ENCODE measurements at places on chromosomes 4 and X. TPM values are rescaled to one million over a fixed set of nuclear protein-coding genes. Genes with fewer than 3 reads are reported as not detected.

DNA sequence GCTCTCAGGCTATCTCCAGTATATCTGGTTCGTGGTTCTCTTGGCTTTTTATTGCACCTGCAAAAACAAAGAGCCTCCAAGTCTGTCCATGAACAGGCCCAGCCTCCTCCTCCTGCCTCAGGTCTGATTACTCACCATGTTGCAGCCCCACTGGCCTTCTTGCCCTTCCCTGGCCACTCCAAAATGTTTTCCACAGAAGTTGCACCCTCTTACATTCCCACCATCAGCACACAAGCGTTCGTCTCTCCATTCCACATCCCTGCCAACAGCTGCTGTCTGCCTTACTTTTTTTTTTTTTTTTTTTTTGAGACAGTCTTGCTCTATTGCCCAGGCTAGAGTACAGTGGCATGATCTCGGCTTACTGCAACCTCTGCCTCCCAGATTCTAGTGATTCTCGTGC, 86.7 kb downstream of the RFC1 start:
- no peak for DNase-seq

DNA sequence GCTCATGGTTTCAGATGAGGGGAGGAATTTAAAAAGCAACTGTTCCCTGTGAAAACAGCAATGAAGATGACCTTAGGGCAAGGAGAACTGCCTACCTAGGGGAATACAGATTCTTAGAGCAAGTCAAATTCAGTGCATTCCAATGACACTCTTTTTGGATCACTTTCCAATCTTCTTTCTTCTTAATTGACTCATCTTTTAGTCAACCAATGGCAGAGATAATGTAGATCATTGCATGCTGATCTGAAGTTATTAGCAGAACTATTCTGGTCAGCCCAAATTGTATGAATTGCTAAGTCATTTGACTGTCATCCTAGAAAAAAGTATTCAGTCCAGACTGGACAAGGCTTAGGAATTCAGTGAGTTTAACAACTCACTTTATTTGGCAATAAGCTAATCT, 12.6 kb upstream of the NR3C2 start:
- peak; percentile 10 for DNase-seq

- no peak for DNase-seq
Observed at GRCh38 chr4:99855678-99856077, 38.5 kb downstream of the LAMTOR3 start.

DNA sequence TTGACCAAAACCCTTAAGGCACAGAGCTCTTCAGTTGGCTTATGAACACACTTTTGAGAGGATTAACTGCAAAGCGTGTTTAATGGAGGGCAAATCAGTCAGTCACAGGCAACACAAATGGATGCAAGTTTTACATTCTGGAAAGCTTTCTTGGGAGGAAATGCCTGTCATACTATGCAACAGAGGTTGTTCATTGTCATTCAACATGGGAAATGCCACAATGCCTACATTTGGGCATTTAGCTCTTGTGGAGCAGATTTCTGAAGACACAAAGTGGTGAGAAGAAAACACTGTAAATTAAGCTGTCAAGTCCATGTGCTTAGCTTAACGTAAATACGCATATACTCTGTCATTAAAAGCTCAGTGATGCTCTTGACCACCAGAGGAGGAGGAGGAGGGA, 41.1 kb downstream of the CBLL2 start:
- DNase-seq = no peak

DNA sequence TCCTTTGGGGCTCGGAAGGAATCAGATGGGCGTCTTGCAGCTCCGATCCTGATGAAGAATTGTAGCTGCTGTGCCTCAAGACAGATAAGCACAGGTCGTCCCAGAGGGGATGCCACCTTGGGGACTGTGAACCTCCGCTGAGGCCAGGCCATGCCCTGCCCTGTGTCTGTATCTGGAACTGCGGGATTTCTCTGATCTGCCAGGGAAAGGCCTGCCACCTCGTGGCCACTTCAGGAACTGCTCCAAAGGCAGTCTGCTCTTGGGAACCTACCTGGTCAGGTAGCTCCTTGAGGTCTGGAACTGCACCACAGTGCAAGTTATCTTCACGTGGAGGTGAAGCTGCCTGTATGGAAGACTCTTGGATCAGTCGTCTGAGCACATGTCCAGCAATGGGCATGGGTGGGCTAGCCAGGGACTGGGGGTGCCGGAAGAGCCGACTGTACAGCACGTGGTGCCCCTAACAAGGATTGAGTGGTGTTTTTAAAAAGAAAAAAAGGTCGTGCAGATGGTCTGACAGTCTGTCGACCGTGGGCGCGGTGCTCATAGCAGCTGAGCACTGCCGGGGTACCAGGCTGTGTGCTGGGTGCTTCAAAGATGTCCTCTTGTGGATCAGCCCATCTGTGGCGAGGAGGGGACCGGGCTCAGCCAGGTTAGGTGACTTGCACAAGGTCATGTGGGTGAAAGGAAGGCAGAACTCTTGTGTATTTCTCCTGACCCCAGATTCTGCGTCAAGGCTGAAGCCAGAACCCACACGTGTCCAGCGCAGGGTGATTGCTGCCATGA, 3.1 kb upstream of the GRPEL1 start:
- DNase-seq = peak; percentile 43

GRCh38 chr4:148618856-148619255, 176.6 kb upstream of the NR3C2 start:
- peak; percentile 77 for DNase-seq

GRCh38 chr4:7829652-7830580, 109.7 kb downstream of the AFAP1 start:
- DNase-seq = no peak

DNA sequence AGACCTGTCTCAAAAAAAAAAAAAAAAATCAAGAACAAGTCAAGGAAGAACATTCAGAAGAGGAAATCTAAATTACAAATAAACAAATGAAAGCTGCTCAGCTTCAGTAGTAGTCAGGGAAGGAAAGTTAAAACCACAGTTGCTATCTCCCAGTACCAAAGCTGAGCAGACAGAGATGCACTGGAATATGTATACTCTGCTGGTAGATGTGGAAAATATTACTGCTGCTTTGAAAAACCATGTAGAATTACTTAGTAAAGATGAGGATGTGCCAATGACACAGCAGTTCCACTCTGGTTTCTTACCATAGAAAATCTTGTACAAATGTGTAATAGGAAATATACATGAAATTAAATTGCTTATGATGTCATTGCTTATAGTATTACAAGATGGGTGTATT, 25.1 kb upstream of the PRKX start:
- no peak for DNase-seq

DNA sequence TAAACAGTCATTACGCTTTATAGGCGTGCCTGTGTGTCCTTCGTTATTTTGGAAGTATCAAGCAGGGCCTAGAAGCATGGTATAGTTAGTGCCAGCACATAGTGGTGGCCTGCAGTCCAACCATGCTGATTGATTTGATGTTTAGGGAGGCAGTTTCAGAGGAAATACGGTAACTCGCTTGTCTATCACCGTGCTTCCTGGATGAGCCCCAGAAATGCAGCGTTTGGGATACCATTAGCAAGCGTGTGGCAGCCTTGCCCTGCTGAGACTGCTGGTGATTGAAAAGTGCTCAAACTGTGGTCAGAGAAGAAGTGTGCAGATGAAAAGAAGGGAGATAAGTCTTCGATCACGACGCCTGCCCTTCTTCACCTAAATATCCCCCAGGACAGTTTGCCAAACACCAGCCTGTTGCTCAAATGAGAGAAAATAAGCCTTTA, 158.4 kb downstream of the CHIC2 start:
- DNase-seq = peak; percentile 70

DNA sequence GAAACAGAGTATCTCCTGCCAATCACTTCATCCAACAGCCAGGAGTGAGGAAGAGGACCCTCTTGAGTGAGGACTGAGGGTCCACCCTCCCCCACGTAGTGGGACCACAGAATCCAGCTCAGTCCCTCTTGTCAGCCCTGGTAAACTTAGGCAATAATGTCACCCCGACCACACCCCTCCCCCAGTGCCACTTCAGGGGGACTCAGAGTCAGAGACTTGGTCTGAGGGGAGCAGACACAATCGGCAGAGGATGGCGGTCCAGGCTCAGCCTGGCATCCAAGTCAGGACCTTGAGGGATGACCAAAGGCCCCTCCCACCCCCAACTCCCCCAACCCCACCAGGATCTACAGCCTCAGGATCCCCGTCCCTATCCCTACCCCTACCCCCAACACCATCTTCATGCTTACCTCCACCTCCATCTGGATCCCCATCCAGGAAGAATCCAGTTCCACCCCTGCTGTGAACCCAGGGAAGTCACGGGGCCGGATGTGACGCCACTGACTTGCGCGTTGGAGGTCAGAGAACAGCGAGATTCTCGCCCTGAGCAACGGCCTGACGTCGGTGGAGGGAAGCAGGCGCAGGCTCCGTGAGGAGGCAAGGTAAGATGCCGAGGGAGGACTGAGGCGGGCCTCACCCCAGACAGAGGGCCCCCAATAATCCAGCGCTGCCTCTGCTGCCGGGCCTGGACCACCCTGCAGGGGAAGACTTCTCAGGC, at the start of the genes CSAG1 and MAGEA12:
Gene CSAG1 (minus strand): TSS at position 461 of the 715 bp plus-strand sequence. CDS start 1,261 bp downstream, outside the sequence.
Gene MAGEA12 (plus strand): TSS at position 497 of the 715 bp plus-strand sequence. CDS start 2,405 bp downstream, outside the sequence.
- DNase-seq = peak; percentile 84

GRCh38 chrX:352181-352580, 33.6 kb upstream of the GTPBP6 start:
- no peak for DNase-seq

- no peak for DNase-seq
Observed at GRCh38 chr4:154158361-154159155, 333.0 kb downstream of the DCHS2 start.

GRCh38 chr4:124282301-124282898, 430.1 kb downstream of the ANKRD50 start:
- DNase-seq = no peak

DNA sequence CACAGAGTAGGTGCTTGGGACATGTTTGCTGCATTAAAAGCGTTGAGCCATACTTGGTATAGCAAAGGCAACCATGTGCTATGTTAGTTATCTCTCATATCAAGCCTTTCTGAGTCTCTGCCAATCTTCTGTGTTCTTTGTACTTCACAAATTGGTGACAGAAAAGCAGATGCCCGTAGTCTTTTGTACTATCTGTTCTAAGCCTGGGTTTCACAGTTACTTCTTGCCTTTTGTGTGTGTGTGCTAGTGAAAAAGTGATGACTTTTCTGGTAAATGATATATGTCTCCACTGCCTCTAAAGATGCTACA, 16.1 kb upstream of the KLHL2 start:
- no peak for DNase-seq

DNA sequence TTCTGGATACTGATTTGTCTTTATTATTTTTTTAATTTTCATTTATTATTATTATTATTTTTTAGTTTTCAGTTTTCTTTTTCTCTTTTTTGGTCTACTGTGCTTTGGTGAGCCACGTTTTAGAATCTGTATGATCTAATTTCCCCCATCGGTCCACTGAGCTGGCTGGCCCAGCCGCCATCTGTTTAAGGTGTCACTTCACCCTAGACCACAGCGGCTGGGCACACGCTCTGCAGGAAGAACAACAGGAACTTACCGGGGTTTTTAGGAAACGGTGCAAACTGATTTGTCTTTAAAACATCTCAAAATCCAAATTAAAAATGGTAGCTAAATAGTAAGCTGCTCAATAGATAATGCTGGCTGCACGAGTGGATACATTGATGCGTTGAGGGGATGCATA, 48.8 kb upstream of the AMOT start:
- DNase-seq = no peak

DNA sequence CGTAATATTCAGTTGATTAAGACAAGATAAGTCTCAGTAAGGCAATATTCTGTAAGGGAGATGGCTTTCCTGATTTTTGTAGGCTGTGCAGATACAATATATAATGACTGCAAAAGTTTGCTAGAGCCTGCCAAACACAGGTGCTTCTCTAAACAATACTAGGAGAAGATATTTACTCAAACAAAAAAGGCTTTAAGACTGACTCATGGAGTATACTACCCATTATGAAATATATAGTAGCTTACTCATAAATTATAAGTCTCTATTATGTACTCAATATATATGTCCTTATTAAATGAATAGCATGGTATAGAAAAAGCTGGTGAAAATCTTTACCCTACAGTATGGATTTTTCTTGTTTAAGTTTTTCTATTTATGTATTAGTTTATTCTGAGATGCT, 93.2 kb upstream of the IL15 start:
- no peak for DNase-seq

DNA sequence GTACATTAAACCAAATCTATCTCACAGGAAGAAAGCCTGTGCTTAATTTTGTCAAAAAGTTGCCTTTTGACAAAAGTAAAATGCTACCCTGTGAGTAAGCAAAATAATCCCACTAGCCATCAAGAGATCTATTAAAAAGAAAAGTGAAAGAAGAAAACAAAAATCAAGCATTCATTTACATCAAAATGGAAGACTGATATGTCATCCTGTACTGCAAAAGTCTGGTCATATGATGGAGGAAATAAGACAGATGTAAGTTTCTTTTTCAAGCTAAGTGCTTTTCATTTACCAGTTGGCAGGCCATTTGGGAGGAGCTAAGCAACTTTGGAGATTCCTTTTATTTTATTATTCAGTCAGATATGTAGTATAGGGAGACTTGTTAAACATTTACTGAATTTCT, 387.4 kb downstream of the SPOCK3 start:
- no peak for DNase-seq

DNA sequence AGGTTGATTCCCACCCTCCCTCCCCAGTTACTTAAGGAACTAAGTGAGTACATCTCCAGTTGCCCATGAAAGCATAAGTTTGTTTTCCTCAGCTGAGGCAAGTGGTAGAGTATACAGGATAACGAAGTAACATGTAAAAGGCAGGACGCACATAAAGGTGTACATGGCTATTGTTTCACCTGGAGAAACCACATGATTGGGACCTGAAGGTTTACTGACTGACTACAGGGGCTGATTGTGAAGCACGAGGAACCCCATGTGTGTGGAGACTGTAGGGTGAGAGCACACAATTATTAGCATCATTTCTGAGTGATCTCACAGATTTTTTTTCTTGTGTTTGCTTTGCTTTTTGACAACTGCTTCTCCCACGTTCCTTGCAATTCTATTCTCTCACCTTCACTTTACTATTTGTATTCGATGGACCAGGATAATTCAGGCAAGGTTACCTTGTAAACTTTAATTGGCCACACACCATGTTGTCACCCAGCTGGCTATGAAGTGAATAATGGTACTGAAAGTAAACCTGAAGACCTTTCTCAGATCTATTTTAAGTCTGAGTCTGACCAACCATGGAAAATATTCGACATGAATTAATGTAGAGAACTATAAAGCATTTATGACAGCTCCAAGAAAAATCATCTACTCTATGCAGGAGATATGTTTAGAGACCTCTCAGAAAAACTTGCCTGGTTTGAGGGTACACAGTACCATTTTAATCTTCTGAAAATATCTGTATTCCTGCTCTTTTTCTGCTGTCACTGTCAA, 102.5 kb upstream of the MYOZ2 start:
- no peak for DNase-seq

Gene KLHL4
- total RNA-seq = 8.5 TPM

Gene SMIM10
- not detected for total RNA-seq

Gene GPC4
- 0.29 TPM for total RNA-seq

Gene RTL5
- total RNA-seq = not detected

Gene CTAG1A
- 312 TPM for total RNA-seq

Gene SORBS2
- 14.6 TPM for total RNA-seq

Gene CMC4
- total RNA-seq = 12.5 TPM

Gene CASK
- 12.7 TPM for total RNA-seq

Gene RBM47
- 1.2 TPM for total RNA-seq

Gene NDP
- total RNA-seq = not detected

All from HT1080 (cell line).